ENCODE measurements at places on chromosomes 16 and 17.

GRCh38 chr16:10883004-10883403 lies 6.0 kb downstream of the CIITA start:
- DNase-seq: no peak

DNA sequence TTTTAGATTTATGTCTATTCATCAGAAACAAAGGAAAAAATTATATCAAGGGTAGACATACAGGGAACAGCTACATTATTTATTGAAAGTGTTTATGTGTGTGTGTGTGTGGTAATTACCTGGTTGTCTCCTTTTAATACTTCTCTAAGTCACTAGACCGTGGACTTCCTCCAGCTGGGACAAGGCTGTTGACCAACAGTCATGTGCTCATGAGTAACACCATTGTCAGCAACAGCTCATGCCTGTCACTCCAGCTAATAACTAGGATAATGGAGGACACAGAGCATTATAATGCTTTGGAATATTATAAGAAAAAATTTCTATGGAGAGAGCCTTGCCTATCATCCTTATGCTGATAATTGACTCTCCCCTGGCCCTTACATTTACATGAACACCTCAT lies 125.3 kb upstream of the SALL1 start:
- no peak for DNase-seq

- no peak for DNase-seq
These were observed 54.2 kb downstream of the ZFPM1 start for GRCh38 chr16:88507231-88507743.

DNA sequence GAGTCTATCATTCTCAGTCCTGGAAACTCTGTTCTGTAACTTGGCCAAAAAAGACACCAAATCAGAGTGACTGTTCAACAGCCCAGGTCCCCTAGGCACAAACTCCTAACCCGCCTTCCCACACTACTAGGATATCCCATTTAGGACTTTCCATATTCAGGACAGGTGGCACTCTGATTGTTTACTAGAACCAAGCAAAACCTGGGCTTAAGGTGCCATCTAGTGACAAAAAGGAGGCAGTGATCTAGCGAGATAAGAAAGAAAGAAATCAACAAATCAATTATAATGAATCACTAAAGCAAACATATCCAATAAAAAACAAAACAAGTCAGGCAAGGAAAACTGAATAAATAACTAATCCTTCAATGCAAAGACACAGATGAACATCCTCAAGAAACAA lies 203.9 kb downstream of the CEP112 start:
- peak; percentile 1 for DNase-seq

DNA sequence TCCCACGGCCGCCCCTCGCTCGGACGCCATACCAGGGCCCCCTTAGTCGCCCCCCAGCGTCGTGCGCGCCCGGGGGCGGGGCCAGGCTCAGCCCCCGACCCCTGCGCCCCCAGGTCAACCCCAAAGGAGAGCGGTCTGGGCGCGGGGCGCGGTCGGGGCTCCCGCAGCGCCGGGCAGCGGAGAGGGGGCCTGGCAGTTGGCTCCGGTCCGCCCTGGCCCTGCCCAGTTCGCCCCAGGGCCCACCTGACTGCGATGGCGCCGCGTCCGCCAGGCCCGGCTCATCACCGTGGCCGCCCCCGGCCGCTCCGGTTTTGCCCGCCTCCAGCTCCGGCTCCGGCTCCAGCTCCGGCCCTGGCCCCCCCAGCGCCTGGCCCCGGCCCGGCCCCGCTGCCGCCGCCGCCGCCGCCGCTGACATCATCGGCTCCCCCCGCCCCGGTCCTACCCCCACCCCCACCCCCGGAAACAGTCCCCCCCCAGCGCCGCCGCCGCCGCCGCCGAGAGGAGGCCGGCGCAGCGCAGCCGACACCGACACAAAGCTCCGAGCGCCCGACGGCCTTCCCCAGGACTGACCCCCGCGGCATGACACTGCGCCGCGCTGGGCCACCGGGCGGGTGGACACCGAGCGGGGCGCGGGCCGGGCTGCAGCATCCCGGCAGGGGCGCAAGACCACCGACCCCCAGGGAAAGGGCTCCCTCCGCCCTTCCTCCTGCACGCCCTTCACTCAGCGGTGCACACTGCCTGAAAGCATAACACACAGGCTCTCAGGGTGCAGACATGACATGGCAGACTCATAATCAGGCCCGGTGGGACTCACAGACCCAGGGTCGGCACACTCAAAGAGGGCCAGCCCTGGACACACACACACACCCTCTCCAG lies at the start of gene ZBTB4:
Gene ZBTB4 (minus strand): TSS at position 419 of the 876 bp plus-strand sequence. CDS start 12,830 bp downstream, outside the sequence.
- peak; percentile 21 for DNase-seq

Measured in NCI-H345 (cell line).